ENCODE measurements at places on chromosomes 7 and 10.

DNA sequence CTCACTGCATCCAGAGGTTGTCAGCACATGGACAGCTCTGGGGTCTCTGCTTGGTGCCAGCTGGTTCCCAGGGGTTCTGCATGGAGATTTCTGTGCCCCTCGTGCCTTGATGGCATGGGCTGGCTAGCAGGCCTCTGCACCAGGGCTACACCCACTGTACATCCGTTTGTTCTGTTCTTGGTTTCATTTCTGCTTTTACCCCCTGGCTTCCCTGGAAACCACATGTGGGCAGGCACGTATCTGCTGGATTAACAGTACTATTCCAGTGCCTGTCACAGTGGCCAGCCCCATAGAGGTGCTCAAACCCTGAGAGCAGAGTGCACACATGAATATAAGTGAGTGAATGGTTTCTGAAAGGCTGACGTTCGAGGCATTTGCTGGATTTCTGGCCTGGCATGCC, 207.2 kb upstream of the GPR26 start:
- DNase-seq, result no peak

DNA sequence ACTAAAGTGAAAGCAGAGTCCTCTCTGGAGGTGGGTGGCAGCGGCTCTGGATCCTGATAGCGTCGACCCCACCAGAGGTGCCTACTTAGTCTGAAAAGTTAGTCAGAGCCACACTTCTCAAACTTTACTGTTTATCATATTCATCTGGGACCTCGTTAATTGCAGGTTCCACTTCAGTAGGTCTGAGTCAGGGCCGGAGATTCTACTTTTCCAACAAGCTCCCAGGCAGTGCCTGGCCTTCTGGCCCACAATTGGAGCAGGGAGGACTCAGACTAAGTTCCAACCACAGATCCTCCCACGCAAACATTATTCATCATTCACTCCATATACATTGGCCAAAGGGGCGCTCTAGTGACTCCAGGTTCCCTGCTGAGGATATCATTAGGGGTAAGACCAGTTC, 78.1 kb downstream of the VSTM4 start:
- peak; percentile 36 for DNase-seq

DNA sequence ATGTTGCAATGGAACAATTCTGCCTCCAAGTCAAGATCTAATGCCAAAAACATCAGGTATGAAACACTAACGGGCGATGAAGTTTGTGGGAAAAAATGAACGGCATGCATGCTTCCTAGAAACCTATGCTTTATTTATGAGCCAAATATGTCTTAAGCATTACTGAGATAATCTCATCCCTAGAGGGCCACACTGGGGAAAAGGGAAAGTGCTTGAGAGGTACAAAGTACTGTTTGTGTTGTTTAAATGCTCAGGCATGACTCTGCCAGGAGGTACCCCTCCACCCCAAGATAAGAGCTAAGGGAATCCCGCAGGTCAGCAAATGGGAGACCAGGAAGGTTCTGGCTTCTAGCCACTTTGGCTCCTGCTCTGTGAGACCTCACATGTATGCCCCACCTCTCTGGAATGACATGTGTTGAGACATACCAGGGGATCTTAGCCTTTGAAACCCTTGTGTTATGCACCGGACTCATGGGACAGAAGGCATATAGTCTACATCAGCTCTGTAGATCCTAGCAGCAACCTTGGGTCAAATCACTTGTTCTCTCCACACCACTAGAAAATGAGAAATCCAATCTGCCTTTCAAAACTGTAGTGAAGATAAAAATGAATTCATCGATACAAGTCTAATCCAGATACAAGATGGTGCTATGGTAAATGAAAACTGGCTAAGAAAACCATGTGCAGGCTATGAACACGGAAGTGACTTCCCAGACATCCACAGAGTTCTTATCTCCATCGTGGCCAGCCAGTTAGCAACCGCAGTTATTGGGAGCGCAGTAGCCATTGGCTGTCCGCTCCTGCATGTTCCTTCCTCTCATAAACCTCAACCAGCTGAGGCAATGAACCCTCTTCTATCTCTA, 61.0 kb downstream of the CREB3L2 start:
- DNase-seq, result peak; percentile 34

GRCh38 chr10:133154996-133155778, 4.8 kb upstream of the KNDC1 start:
- DNase-seq, result no peak

- DNase-seq, result peak; percentile 56
These were observed 1.7 kb downstream of the ZEB1 start for GRCh38 chr10:31320550-31321211.

DNA sequence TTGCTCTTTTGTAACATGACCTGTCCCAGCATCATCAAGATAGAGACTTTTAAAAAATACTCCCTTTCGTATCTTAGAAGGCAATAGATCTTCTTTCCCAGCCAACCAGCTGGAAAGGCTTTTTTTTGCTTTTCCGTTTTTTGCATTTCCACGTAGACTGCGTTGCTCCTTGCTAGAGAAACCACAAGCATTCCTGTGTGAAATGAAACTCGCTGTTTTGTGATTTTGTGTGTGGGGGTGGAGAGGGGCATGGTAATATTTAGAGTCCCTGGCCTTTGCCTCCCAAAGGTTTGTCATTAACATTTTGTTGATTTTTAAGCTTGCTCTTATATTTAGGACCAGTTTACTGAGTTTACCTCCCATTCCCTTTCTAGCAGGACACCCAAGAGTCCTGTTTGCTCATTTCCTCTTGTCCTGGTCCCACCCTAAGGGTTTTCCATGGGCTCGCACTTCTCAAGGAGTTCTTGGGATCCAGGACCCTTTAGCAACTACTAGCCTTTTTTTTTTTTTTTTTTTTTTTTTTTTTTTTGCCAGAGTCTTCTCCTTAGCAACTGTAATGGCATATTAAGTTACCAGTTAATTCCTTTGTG, 243.6 kb downstream of the BICC1 start:
- DNase-seq, result peak; percentile 43

- no peak for DNase-seq
These were observed at the start of gene GRM3 for GRCh38 chr7:86643561-86644281. TSS of gene GRM3 (plus strand) at chr7:86643909. CDS start at chr7:86765146, 121,237 bp downstream.

GRCh38 chr7:50688226-50688590, 94.5 kb downstream of the GRB10 start:
- no peak for DNase-seq

GRCh38 chr10:88583584-88583957, 453 bp upstream of the RNLS start:
- DNase-seq, result no peak

GRCh38 chr7:11539853-11540252, 292.1 kb downstream of the THSD7A start:
- DNase-seq, result peak; percentile 6

- no peak for DNase-seq
These were observed 104.9 kb downstream of the ADK start for GRCh38 chr10:74255888-74256357.

- DNase-seq, result no peak
These were observed 35.0 kb downstream of the ELFN1 start for GRCh38 chr7:1704811-1705738.

DNA sequence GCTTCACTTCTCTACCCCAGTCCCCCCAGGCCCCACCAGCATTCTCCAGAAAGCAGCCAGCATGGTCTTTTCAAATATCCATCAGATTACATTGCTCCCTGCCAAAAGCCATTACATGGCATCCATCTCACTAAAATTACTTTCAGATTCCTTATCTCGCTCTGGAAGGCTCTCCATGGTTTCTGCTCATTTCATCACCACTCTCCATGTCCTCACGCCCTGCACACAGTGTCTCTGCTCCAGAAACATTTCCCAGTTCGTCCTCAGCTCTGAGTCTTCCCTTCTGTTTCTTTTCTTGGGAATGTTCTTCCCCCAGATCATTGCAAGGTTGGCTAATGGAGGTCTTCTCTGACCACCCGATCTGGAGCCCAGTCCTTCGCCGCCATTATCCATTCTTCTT, 499.1 kb downstream of the KCNMA1 start:
- DNase-seq, result no peak

DNA sequence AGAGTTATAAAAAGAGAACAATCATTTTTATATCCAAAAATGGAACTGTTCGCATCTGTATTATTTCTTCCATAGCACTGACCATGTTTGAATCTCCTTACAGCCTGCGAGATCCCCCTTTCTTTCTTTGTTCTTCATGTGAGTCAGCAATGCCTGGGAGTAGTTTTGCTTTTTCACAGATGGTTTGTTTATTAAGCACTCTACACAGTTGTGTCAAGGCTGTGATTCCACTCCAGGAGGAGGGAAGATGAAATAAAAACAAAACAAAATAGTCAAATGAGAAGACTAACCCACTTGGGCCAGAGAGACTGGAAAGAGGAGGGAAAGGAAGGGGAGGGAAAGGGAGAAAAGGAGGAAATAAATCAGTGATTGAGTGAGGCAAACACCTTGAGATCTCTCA, 7.8 kb downstream of the LIPF start:
- DNase-seq, result no peak

- no peak for DNase-seq
These were observed 160.8 kb downstream of the CREB5 start for GRCh38 chr7:28573059-28573553.

DNA sequence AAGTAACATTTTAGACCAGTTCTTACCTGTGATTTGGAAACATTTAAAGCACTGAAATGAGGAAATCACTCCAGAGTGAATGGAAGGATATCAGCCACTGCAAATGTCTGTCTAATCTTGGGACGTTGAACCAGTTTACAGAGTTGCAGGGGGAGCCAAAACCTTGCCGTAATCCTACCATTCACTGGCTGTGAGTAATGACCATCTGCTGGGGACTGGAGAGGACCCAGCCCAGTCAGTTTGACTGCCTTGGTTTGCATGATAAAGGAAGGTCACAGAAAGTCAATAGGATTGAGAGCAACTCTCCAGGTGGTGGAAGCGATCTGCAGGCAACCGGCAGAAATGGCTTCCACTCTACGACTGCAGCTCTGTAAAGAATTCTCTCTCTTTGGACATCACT, 167.2 kb downstream of the AKR1D1 start:
- DNase-seq, result no peak

DNA sequence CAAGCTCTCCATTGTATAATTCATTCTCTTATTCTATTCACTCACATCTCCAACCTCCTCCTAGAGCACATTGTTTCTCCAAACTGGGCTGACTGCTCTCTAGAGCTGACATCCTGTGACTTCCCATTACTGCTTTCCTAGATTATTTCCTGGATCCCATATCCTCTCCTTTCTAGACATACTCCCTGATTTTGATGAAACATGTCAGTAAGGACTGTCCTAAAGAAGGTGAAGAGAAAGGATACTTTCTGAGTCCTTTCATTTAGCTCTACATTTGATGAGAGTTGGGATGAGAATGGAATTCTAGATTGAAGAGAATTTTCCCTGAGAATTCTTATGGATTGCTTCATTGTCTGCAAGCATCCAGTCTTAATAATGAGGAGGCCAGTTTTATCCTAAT, 78.8 kb downstream of the CNNM2 start:
- no peak for DNase-seq

GRCh38 chr7:99078416-99078815, 65.5 kb downstream of the SMURF1 start:
- no peak for DNase-seq

DNA sequence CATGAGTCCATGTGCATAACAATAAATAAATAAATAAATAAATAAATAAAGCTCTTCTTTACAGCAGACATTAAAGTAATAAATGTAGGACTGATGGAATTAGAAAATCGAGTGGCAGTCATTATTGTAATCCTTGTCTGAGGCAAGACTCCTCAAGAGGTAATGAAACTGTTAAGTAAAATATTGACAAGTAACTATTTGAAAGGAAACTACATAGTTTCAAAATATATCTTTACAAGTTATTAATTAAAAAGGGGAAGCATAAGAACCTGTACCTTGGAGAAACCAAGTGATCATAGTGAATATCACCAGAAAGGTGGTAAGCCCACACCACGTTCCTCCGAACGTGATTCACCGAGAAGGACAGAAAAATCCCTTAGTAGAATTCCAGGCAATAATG, 285.6 kb upstream of the SORCS1 start:
- DNase-seq, result no peak

- peak; percentile 37 for DNase-seq
These were observed 71.5 kb downstream of the GPR85 start for GRCh38 chr7:113015034-113015645.

DNA sequence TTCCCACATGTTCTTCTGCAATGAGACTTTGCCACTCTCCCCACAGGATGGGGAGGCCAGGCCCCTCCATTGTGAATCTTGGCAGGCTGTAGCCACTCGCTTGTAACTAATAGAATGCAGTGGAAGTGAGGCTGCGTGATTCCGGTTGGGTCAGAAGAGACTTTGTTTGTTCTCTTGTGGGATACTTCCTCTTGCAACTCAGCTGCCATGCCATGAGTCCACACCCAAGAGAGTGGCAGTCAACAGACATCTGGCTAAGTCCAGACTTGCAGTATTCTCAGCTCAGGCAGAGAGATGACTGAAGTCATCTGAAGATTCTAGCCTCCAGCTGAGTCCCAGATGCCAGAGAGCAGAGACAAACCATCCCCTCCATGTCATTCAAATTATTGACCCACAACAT, 153.4 kb upstream of the GDF10 start:
- no peak for DNase-seq

- DNase-seq, result no peak
These were observed 34.1 kb downstream of the GET4 start for GRCh38 chr7:910441-910861.

DNA sequence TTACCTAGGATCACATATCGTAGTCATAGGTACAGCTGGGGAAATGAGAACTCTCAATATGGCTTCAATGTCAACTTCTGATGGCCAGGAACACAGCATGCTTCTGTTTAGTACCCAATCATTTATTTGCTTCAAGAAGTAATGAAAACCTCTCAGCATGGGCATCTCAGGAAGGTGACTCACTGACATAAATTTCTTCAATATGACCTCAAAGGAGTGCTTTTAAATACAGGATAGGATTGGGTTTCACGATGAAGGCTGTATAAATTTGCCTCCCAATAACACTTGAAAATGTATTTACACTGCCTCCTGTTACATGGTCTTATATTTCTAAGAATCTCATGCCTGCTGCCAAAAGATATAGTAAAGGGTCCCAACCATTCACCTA, 15.1 kb downstream of the ITGA8 start:
- DNase-seq, result no peak

DNA sequence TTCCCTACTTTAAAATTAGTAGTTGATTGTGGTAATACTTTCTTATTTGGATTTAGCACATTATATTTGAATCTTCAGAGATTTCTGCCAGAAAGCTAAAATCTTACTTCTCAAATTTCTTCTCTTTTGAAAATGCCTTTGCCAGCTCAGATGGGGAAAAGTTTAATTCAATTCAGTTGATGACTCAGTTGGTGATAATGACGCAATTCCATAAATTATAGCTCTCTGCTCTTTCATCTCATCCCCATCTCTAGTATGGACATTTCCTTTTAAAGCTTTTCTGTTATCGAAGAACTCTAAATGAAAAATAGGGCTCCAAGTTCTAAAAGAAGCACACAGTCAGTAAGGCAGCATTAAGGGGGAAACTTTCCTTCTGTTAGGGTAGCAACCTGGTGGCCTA, 25.5 kb downstream of the RNLS start:
- peak; percentile 63 for DNase-seq

- DNase-seq, result no peak
These were observed 444.7 kb downstream of the MAGI2 start for GRCh38 chr7:79008786-79009185.

DNA sequence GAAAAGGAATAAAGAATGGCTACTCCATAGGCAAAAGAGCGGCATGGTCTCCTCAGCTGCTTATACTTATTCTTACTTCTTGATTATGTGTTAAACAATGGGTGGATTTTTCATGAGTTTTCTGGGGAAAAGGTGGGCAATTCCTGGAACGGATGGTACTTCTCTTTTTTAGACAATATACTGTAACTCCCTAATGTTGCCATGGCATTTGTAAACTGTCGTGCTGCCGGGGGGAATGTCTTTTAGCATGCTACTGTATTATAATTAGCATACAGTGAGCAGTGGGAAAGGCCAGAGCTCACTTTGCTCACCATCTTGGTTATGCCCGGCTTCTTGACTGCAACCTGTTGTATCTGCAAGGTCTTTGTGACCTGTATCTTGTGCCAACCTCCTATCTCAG, 372.1 kb upstream of the AKR1E2 start:
- DNase-seq, result no peak

Data from fibroblast of gingiva (primary cell).